ENCODE measurements at places on chromosomes 7 and 10. TPM values are rescaled to one million over a fixed set of nuclear protein-coding genes. Genes with fewer than 3 reads are reported as not detected.

GRCh38 chr10:31749301-31749700 is 179.3 kb downstream of the ARHGAP12 start:
- no peaks in the 10 kb centered on the region for H3K27me3 ChIP-seq
- no peaks in the 10 kb centered on the region for H3K36me3 ChIP-seq
- no peak overlapping the region for H3K27ac ChIP-seq
- H3K4me1 ChIP-seq = no peaks in the 10 kb centered on the region

- H3K4me3 ChIP-seq = no peak overlapping the region
- no peak overlapping the region for H3K27ac ChIP-seq
- no peaks in the 10 kb centered on the region for H3K4me1 ChIP-seq
- no peaks in the 10 kb centered on the region for H3K36me3 ChIP-seq
- no peak for DNase-seq
These were observed 129.0 kb downstream of the DIP2C start for GRCh38 chr10:560314-560992.

DNA sequence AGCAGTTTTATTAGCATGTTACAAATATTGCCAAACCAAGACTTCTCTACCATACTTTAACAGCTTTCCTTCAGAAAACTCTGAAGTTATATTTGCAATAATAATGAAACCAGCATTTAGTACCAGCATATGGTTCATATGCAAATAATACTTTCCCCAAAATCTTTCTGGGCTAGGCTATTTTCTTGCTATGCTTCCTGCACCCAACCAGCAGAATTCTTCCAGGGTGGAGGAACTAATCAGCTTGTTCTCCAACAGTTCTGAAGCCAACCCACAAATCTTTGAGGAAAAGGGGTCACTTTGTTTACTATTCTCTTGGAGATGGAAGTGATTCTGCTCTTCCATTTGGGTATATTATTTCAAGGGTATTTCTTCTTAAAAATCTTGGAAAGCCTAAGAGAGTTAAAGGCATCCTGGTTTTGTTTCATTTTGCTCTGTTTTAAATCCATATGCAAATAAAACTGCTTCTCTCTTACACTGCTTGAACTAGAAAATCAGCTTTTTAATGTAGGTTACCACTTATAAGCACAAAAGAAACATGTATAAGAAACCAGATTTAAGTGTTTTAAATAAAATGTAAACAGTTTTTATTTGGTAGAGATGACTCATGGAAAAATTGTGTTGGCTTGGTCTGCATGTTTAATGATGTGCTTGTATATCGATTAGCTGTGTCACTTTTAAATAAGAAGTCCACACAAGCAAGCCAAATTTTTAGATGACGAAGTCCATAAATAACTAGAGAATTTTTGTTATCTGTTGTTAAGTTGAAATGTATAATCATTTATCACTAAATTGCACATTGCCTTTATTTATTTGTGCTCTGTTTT is 103.7 kb downstream of the HECTD2 start:
- H3K4me1 ChIP-seq = peaks cover 3% of the 10 kb centered on the region
- no peak for DNase-seq
- peak overlapping the region; percentile 14 for H3K27ac ChIP-seq
- no peaks in the 10 kb centered on the region for H3K27me3 ChIP-seq
- H3K36me3 ChIP-seq = no peaks in the 10 kb centered on the region

- H3K4me1 ChIP-seq = peaks cover 12% of the 10 kb centered on the region
- peak overlapping the region; percentile 79 for H3K4me3 ChIP-seq
- no peaks in the 10 kb centered on the region for H3K27me3 ChIP-seq
- no peaks in the 10 kb centered on the region for H3K36me3 ChIP-seq
- DNase-seq = no peak
These were observed 1.9 kb upstream of the ACBD5 start for GRCh38 chr10:27242473-27242950.

DNA sequence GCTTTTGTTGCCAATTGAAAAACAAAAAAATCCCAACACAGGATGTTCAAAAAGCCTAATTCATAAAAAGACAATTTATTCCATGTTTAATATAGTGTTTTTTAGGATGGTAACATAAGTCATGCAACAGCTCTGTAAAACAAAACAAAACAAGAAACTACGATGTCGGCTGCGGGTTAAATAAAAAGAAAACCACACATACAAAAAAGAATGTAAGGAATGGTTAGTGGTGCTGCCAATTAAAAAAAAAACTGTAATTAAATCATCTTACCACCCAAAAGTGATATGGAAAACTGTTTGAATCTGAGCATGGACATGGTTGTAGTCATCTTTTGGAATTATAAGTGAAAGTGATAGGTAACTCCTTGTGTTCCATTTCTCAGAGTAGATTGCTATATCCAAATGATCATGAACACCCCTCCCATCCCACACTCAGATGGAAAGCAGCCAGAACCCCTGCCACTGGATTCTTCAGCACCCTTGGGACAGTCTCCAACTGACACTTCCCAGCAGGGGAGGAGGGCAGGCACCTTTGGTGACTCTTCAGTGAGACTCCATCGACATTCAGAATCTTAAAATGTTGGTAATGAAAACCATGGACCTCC is 14.3 kb upstream of the DAGLB start:
- H3K4me1 ChIP-seq = peaks cover 10% of the 10 kb centered on the region
- H3K4me3 ChIP-seq = no peak overlapping the region
- H3K36me3 ChIP-seq = peaks cover 17% of the 10 kb centered on the region

DNA sequence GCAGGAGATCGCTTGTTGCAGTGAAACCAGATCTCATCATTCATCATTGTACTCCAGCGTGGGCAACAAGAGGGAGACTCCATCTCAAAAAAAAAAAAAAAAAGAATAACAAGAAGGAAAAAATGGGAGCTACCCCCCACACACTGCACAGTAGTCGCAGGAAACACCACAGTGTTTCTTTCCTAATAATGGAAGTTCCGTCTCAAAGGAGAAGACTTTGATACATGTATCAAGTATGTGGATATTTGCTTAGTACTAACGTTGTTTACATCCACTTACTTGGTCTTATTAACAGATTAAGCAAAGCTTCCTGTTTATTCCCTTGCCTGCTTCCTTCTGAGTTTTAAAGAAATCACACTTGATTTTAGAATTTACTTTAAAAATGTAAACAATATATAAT is 22.2 kb downstream of the YAE1 start:
- no peak for DNase-seq
- no peaks in the 10 kb centered on the region for H3K36me3 ChIP-seq
- no peaks in the 10 kb centered on the region for H3K27me3 ChIP-seq
- no peak overlapping the region for H3K4me3 ChIP-seq
- H3K27ac ChIP-seq = no peak overlapping the region
- H3K4me1 ChIP-seq = no peaks in the 10 kb centered on the region

- no peaks in the 10 kb centered on the region for H3K4me1 ChIP-seq
- no peak for DNase-seq
- no peaks in the 10 kb centered on the region for H3K36me3 ChIP-seq
- H3K4me3 ChIP-seq = no peak overlapping the region
These were observed 56.2 kb upstream of the NPY start for GRCh38 chr7:24227603-24228359.

The GIMAP1 gene
- 2.8 TPM for polyA plus RNA-seq

The FBXL13 gene
- not detected for polyA plus RNA-seq

All from liver (tissue), 10 donors.